ENCODE measurements at places on chromosomes 2 and 18.
A peak's percentile ranks its signal among the peaks of the same experiment; 100 is the strongest.

DNA sequence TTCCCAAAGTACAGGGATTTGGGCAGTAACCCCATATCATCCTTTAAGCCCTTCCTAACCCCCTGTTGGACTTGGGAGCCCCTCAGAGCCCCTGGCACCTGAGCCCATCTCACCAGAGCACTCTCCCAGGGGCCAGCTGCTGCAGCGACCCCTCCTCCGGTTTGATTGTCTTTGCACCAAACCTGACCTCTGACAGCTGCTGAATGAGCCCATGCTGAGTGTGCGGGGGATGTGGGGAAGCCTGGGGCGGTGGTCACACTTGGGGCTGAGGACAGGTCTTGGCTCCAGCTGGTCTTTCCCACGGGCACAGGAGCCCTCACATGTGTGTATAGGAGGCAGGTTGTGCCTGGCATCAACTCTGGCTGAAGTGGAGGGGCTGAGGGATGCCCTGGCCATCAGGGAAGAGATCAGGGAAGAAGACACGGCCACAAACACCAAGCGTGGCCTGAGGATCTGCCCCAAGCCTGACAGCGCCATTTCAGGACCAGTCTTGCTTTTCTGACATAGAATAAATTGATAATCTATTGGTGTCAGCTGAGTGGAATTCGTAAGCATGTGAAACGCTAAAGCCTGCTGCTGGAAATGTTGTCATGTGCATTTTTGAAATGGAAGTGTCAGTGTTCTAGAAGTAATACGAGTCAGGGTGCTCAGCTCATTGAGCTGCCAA is 102.4 kb downstream of the ACKR3 start:
- H3K36me3 ChIP-seq, result no peaks in the 10 kb centered on the region
- DNase-seq, result no peak
- H3K4me1 ChIP-seq, result no peaks in the 10 kb centered on the region

DNA sequence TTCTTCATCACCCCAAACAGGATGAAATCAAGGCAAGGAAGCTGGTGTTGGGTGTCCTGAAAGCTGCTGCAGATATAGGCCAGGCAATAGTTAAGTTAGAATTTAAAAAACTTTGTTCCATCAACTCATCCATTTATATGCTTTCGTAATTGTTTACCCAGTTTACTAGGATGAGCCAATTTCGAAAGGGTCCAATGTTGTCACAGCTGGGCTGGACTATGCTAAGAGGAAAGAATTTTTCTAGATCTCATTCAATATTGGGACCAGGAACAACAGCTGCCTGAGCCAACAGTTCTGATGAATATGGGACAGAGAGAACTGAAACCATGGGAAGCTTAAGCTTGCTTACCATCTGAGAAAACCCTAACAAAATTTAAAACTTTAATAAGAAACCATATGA is 21.6 kb upstream of the SP3 start:
- H3K27ac ChIP-seq, result no peak overlapping the region
- peaks cover 6% of the 10 kb centered on the region for H3K27me3 ChIP-seq
- H3K4me1 ChIP-seq, result peaks cover 14% of the 10 kb centered on the region
- no peak overlapping the region for H3K4me3 ChIP-seq

DNA sequence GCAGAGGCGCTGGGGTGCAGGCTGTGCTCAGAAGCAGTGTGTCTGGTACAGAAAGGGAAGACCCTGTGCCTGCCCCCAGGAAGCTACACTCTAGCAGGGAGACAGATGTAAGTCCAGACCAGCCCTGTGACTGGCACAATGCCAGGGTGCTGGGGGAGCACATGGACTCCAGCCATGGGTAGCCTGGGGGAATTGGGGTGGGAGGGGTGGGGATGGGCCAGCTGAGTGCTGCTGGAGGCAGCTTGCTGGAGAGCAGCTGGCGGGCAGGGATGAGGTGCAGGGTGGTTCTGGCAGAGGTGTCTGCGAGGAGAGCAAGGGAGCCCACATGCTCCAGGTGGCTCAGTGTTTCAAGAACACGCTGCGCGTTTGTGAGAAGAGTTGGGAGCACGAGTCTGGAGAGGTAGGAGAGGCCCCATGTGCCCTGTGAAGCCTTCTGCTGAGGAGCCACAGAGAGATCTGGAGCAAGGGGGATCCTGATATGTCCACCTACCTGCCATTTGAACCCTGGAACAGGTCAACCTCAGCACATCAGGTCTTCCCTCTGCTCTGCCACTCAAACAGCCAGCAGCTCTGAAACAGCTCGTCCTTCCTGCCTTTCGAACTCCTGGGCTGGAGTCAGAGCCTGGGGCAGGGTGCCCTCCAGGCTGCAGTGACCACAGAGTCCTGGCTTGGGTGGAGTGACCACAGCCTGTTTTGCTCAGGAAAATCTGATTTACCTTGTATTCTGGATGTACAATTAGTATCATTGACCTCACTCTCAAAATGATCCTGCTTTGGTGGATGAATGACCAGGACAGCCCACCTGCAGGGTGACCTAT is 15.1 kb downstream of the ALLC start:
- no peak overlapping the region for H3K27ac ChIP-seq
- no peaks in the 10 kb centered on the region for H3K36me3 ChIP-seq
- DNase-seq, result no peak
- no peak overlapping the region for H3K4me3 ChIP-seq
- H3K27me3 ChIP-seq, result peaks cover 2% of the 10 kb centered on the region

GRCh38 chr2:125979886-125980285 is 676.1 kb upstream of the GYPC start:
- no peaks in the 10 kb centered on the region for H3K27me3 ChIP-seq
- H3K4me3 ChIP-seq, result no peak overlapping the region
- no peaks in the 10 kb centered on the region for H3K4me1 ChIP-seq
- H3K36me3 ChIP-seq, result no peaks in the 10 kb centered on the region

GRCh38 chr2:239309398-239310245 is 91.2 kb downstream of the HDAC4 start:
- no peak for DNase-seq
- peaks cover 3% of the 10 kb centered on the region for H3K36me3 ChIP-seq
- peaks cover 4% of the 10 kb centered on the region for H3K4me1 ChIP-seq
- no peaks in the 10 kb centered on the region for H3K27me3 ChIP-seq

GRCh38 chr2:28580078-28580477 is 84.2 kb downstream of the PLB1 start:
- H3K27me3 ChIP-seq, result no peaks in the 10 kb centered on the region
- peak overlapping the region; percentile 72 for H3K27ac ChIP-seq
- no peak for DNase-seq
- no peaks in the 10 kb centered on the region for H3K36me3 ChIP-seq

DNA sequence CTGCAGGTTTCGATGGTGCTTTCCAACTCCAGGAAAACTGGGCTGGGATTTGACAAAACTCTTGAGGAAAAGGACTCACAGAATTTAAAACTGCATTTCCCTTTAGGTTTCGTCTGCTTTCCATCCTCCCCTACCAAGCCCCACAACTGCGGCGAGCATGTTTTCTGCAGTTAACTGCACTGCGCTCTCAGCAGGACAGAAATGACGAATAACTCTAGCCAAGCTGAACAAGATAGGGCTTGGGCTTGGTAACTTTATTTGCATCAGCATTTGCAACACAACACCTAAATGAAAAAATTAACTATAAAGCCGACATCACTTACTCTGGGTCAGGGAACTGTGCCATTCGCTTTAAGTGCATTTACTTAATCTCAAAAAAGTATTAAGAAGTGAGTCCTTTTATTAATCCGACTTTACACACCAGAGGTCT is 669 bp upstream of the PIKFYVE start:
- H3K27ac ChIP-seq, result peak overlapping the region; percentile 92
- peak overlapping the region; percentile 89 for H3K4me3 ChIP-seq
- H3K4me1 ChIP-seq, result peaks cover 46% of the 10 kb centered on the region
- no peaks in the 10 kb centered on the region for H3K27me3 ChIP-seq
